Activated CD4-positive, CD25-positive, alpha-beta regulatory T cell treated with anti-CD3 and anti-CD28 coated beads, Interleukin-2, amount 50 U/mL, for 16 hours (primary cell): ENCODE measurements at places on chromosomes 4 and X.

DNA sequence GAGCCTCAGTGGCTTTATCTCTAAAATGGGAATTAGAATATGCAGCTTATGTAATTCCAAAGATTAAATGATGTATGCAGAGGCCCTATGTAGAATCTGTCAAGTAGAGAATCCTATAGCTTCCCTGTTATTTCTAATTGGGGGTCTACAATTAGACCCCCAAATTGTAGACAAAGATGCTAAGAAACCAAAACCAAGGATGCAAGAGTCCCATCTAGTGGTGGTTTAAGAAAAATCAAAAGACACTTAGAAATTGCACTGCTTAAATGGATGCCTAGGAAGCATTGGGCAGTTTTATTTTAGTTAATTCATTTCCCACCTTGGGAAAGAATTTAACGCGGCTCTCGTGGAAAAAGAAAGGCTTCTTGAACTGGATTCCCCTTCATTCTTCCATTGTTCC lies 115.2 kb downstream of the GABRA2 start:
- DNase-seq = no peak

- no peak for DNase-seq
Observed at GRCh38 chrX:120302434-120302833, 8.8 kb downstream of the TMEM255A start.

- DNase-seq = no peak
Observed at GRCh38 chr4:154082760-154083535, 294.1 kb upstream of the SFRP2 start.

DNA sequence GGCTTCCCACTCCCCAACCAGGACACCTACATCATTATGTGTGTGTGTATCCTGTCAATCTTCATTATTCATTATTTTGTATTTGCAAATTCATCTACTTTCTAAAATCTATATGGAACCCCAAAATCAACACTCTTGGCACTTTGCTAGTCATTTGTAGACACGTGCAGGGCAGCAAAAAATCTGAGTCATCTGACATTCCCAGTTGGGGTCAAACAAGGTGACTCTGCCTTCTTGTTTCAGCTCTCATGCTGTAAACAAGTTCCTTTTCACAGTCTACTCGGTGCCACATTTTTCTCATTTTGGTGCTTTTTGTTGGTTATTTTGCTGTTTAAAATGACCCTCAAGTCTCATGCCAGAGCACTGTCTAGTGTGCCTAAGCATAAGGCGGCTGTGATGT lies 5.9 kb downstream of the MRFAP1L1 start:
- DNase-seq = no peak

DNA sequence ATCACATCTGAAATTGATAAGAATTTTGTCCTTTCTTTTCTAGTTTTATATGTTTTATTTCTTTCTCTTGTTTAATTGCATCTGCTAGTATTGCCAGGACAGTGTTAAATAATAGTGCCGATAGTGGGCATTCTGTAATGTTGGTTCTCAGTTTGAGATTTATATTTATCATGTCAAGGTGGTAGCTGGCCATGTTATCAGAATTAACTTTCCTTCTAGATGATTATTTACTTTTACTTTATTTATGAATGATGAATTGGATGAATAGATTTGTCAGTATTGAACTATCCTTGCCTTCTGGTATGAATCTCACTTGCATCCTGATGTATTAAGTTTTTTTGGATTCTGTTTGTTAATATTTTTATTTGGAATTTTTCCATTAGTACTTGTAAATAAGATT lies 42.7 kb downstream of the METAP1 start:
- no peak for DNase-seq

- no peak for DNase-seq
Observed at GRCh38 chr4:154982187-154983047, 201.3 kb downstream of the RBM46 start.

DNA sequence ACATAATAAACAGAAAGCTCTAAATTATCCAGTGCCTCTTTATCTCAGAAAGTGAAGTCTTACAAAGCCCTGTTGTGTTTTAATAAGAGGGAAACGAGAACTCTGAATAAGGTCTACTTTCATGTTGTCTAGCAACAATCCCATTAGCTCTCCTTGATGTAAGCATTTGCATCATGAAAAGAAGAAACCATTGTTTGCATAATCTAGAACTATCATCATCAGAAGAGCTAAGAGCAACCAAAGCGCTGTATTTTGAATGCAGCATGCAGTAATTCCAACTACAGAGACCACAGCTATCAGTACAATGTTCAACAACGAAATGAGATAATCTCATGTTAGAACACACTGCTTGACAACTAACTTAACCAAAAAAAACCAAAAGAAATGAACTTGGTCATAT lies 257.1 kb downstream of the CAMK2D start:
- no peak for DNase-seq

GRCh38 chr4:59553063-59553720 lies 1646.9 kb upstream of the ADGRL3 start:
- DNase-seq = no peak

GRCh38 chrX:124435616-124436015 lies 89.3 kb downstream of the SH2D1A start:
- no peak for DNase-seq
